ENCODE measurements at places on chromosomes 4 and X. TPM values are rescaled to one million over a fixed set of nuclear protein-coding genes. Genes with fewer than 3 reads are reported as not detected.
A peak's percentile ranks its signal among the peaks of the same experiment; 100 is the strongest.

Gene MAGEB6B
- not detected for total RNA-seq

Gene BMPR1B
- total RNA-seq, result 0.80 TPM

GRCh38 chrX:148872161-148872535 lies 371.7 kb downstream of the AFF2 start:
- DNase-seq, result no peak

DNA sequence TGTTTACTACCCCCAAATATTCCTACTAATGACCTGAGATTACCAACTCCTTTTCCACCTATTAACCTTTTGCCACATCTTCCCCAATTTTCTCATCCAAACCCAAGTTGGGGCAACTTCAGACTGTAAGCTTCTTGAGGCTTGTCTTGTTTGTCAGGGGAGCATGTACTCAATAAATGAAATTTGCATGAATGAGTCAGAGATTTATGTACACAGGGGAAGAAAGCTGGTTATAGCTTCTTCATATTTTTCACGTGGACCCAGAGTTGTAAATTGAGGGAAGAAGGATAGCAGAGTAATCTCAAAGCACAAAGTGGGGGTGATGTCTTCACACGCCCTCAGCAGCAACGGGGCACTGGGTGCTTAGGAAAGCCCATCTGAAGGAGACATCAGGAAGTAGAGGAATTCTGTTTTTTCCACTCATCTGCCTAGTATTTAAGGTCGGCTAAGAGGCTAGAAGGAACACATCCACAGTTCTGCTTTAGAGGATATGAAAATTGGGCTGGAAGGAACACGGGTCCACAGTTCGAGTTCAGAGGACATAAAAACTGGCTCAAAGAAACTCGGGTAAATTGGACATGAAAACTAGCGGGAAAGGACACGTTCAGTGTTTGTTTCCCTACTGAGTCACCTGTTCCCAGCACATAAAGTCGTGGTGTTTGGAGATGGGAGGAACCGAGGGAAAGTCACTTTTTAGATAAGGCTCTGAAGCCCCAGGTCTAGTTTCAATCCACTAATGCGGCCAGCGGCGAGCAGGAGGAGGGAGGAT lies 696 bp upstream of the CA5B start:
- no peak for DNase-seq

Gene PLXNB3
- total RNA-seq, result 11.9 TPM

- DNase-seq, result peak; percentile 22
These were observed 423 bp downstream of the RPL39 start for GRCh38 chrX:119790977-119791436.

Gene GC
- total RNA-seq, result not detected

DNA sequence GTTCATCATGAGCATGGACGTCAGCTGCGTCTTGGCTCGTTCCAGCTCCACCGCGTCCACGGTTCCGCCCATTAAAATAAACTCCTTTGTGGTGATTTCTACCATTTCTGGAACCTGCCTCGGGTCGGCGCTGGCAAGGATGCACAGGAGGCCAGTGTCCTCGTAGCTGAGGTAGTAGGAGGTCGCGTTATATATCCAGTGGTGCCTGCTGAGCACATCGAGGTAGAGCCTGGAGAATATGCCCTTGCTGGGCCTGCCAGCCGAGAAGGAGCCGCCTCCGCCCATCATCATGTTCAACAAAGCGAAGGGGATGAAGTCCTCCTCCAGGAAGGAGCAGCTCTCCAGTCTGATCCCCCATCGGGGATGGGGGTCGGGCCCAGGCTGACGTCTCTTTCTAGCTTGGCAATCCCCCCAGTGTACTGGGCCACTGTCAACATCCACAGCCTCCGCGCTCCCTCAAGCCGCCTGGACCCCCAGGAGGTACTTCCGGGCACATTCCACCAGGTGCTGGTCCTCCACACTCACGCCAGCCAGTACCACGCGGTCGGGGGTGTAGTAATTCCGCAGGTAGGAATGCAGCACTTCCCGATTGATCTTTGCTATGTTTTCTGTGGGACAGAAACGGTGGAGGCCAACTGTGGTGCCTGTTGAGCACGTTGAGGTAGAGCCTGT lies 120.9 kb upstream of the GRID2 start:
- DNase-seq, result no peak

Gene HDAC8
- 19.3 TPM for total RNA-seq

- no peak for DNase-seq
These were observed 52.6 kb upstream of the PDHA1 start for GRCh38 chrX:19291086-19291485.

GRCh38 chrX:69079268-69079667 lies 86.0 kb downstream of the PJA1 start:
- DNase-seq, result no peak

DNA sequence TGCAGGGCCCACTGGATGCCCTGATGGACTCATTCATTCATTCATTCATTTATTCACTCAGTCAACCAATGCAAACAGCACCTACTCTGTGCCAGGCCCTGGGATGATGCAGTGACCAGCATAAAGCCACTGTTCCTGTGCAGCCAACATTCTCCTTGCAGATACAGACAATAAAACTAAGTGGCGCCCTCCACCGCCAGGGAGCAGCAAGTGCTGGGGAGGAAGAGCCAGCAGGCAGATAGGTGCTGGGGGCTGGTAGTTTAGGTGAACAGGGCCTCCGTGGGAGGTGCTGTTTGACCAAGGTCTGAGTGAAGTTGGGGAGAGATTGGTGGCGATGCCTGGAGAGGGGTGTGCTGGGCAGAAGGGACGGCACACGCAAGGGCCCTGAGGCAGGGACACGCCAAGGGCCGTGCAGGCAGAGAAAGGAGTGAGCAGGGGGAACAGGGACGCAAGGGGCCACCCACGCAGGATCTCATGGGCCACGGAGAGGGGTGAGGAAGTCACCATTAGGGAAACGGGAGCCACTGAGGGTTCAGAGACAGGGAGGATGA lies 65.5 kb downstream of the WFS1 start:
- no peak for DNase-seq

- DNase-seq, result no peak
These were observed 4.0 kb upstream of the ZFX start for GRCh38 chrX:24145303-24146186.

DNA sequence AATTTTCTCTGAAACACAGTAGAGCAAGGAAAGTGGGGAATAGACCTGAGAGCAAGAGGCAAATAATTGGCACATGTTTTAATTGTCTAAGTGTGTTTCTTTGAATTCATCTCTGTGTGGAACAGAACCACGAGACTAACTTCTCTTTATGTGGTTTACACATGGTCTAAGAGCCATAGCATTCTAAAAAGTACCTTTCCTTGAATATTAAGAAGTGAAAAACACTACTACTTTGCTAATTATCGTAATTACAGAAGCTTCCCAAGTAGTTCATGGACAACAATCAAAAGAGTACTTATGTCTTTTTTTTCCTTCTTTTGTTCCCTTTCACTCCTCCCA lies 2.9 kb upstream of the CYBB start:
- DNase-seq, result no peak

Gene DCK
- total RNA-seq, result 24.2 TPM

Gene FABP2
- total RNA-seq, result not detected

GRCh38 chr4:91963486-91963885 lies 340.3 kb upstream of the GRID2 start:
- no peak for DNase-seq

Gene CFI
- total RNA-seq, result 2.7 TPM

Gene AFP
- total RNA-seq, result not detected

Gene ASB12
- total RNA-seq, result 0.49 TPM

DNA sequence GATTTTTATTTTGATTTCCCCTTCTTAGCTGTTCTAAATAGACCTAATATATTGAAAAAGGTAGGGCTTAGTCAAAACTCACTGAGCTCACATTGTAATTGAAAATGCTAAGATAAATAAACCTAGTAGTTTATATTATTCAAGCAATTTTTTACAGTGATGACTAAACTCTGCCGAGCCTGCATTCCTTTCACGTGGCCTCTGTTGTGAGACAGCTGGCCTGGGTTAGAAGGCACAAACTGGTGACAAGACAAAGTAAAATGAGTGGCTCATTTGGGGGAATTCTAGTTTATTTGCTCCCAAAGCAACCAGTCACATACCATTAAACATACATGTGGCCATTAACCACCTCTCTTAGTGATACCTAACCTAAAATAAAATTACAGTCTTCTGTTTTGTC lies 169.4 kb upstream of the TEX13C start:
- DNase-seq, result no peak

DNA sequence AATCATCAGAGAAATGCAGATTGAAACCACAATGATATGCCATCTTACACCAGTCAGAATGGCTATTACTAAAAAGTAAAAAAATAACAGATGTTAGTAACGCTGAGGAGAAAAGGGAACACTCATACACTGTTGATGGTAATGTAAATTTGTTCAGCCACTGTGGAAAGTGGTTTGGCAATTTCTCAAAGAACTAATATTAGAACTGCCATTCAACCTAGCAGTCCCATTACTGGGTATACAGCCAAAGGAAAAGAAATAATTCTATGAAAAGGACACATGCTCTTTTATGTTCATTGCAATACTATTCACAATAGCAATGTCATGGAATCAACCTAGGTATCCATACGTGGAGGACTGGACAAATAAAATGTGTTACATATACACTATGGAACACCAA lies 566.3 kb downstream of the STPG2 start:
- no peak for DNase-seq

DNA sequence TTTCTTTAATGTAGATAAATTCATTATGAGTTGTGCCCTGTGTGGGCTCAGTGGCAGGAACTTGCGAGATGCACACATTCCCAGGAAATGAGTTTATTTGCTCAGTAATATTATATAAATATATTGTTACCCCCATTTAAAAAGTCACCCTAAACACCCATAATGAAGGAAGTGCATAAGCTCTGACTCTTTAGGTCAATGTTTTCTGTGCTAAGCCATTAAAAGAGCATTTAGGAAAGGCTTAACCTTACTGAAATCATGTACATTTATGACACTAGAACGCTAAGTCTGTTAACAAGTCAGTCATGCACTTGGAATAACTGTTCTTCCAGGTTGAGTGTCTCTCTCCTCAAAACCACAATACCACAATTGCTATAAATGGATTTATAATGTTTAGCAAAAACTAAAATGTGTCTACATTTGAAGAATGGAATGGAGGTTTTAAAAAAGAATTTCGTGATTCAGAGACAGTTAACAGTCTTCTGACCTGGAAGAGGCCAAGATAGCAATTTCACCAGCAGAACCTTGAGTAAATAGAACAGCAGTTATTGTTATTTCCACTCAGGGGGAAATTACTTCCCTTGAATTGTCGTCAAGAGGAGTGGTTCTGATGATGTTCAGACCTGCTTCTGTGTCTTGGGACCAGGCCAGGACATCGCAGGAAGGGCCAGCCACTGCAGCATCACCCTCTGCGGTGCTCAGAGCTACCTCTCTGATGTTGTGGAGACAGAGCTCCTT lies 91.1 kb upstream of the VEGFC start:
- DNase-seq, result no peak

- DNase-seq, result no peak
These were observed 333.1 kb downstream of the MAPK10 start for GRCh38 chr4:86026720-86027119.

- DNase-seq, result no peak
These were observed 620.2 kb upstream of the INTU start for GRCh38 chr4:127012549-127012948.

GRCh38 chr4:105587841-105588240 lies 35.4 kb downstream of the ARHGEF38 start:
- no peak for DNase-seq

- no peak for DNase-seq
These were observed 64.3 kb upstream of the FTHL17 start for GRCh38 chrX:31136144-31136611.

DNA sequence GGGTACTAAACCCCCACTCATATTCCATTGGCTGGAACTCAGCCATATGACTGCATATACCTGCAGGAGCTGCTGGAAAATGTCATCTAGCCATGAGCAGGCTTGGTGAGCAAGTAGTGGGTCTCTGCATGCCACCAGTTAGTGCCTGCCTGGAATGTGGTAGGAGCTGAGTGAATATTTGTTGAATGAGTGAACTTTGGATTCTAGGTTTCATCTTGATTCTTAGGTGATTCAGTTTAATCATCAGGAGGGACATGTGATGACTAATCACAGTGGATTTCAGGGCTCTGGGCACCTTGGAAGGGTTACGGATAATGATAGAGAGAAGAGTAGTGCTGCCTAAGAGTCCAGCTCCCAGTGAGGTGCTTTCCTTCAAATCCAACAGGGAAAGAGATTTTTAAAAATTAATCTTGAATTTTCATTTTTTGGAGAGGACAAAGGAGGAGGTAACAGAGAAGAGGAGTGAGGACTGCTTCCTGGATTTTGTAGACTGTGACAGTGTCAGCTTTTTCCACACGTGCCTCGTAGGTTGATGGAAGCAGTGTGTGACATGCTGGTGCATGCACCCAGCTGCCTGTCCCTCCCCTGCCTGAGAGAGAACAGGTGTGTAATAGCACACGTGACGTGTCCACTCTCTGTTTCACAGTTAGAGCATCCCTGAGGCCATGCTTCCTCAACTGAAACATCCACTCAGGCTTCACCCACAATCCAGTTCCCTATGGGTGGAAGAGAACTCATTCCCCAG lies 30.4 kb downstream of the NHS start:
- DNase-seq, result no peak

All from lower leg skin (tissue), 4 donors.